ENCODE measurements at places on chromosomes 3 and 15. TPM values are rescaled to one million over a fixed set of nuclear protein-coding genes. Genes with fewer than 3 reads are reported as not detected.

MUC4 gene
- polyA plus RNA-seq = not detected

DMXL2 gene
- polyA plus RNA-seq = 449 TPM

PPM1M gene
- 120 TPM for polyA plus RNA-seq

CILP gene
- polyA plus RNA-seq = not detected

MAGEL2 gene
- not detected for polyA plus RNA-seq

EFCAB12 gene
- not detected for polyA plus RNA-seq

DNA sequence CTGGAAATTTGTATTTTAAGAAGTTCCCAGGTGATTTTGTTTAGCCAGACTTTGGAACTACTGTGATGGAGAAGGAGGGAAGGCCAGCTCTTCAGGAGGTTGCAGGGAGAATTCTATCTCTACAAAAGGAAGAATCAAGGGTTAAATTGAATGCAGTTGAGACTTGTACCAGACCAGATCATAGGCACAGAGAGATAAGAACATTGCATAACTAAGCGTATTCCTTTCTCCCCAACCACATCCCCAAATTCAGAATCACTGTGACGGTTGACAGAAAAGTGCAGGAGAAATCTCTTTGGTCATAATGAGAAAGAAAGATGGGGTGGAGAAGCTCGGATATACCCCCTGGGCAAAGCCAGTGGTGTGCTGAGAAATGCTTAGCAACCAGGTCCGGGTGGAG, 7.2 kb downstream of the PLD1 start:
- H3K27me3 ChIP-seq = no peaks in the 10 kb centered on the region
- H3K36me3 ChIP-seq = no peaks in the 10 kb centered on the region
- no peak for DNase-seq
- H3K4me1 ChIP-seq = peaks cover 47% of the 10 kb centered on the region
- no peak overlapping the region for H3K27ac ChIP-seq

- no peak for DNase-seq
- no peaks in the 10 kb centered on the region for H3K27me3 ChIP-seq
- H3K4me3 ChIP-seq = no peak overlapping the region
- no peaks in the 10 kb centered on the region for H3K36me3 ChIP-seq
Observed at GRCh38 chr3:33883951-33884561, 85.6 kb downstream of the PDCD6IP start.

DNA sequence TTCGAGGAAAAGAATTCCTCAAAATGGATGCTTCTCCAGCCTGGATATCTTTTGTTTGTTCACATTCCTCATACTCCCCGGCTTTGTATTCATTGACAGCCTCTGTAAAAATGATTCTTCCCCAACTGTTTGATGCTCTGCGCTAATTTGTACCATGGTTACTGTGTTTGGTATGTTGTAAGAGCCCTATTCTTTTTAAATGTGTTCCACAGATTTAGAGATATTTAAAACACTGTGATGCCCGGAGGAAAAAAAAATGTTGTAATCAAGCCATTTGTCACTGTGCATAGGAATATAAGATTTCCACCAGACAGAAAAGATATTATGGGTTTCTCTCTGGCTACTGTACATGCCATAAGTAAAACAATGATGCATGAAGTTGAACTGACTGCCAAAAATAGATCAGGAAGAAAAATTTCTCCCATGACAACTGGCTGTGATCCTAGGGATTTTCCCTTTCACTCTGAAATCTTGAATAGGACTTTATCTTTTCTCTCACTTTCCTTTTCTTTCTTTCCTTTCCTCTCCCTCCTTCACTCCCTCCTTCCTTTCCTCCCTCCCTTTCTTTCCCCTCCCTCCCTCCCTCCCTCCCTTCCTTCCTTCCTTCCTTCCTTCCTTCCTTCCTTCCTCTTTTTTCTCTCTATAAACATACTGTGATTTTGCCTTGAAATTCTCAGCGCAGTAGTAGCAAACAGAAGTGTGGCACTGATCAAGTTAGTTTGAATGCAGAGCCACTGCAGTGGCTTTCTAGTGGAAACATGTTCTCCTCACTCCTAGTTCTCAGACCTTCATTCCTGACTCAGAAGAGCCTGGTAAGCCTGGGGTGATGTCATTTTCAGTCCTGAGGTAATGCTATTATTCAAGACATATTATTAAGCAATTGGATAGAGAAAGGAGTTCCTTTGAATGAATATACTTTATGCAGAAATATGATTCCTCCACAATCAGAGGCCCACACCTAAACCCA, 254.9 kb upstream of the TBL1XR1 start:
- DNase-seq = peak; percentile 80
- H3K36me3 ChIP-seq = no peaks in the 10 kb centered on the region
- no peaks in the 10 kb centered on the region for H3K27me3 ChIP-seq
- H3K27ac ChIP-seq = no peak overlapping the region

- no peak for DNase-seq
- H3K27me3 ChIP-seq = no peaks in the 10 kb centered on the region
- H3K27ac ChIP-seq = no peak overlapping the region
- H3K4me1 ChIP-seq = peaks cover 37% of the 10 kb centered on the region
- no peak overlapping the region for H3K4me3 ChIP-seq
Observed at GRCh38 chr3:156575641-156576040, 20.7 kb upstream of the SSR3 start.

DNA sequence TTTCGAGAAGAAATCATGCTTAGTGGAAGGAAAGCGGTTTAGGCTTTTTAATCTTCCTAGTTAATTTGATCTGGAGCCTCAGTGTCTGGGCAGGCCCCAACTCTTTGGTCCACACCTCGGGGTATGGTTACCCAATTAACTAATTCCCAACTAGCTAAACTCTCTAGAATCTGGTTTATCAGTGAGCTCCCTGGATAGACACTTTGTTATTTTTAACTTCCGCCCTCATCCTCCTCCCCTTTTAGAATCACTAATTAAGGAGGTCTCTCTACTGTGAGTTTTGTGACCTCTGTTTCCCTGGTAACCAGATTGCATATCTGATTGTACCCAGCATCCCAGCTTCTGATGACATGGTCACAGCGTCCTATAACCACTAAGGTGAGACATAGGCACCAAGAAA, 112.2 kb downstream of the RARB start:
- no peaks in the 10 kb centered on the region for H3K36me3 ChIP-seq
- H3K4me3 ChIP-seq = no peak overlapping the region

- H3K36me3 ChIP-seq = no peaks in the 10 kb centered on the region
- H3K27ac ChIP-seq = no peak overlapping the region
- no peaks in the 10 kb centered on the region for H3K27me3 ChIP-seq
- no peaks in the 10 kb centered on the region for H3K4me1 ChIP-seq
Observed at GRCh38 chr15:66144978-66145725, 108.4 kb downstream of the MEGF11 start.

Data from CD14-positive monocyte (primary cell).